B cell (primary cell): ENCODE measurements at places on chromosomes 7 and 10. TPM values are rescaled to one million over a fixed set of nuclear protein-coding genes. Genes with fewer than 3 reads are reported as not detected.

GRCh38 chr7:40551685-40552576 is 417.1 kb downstream of the SUGCT start:
- DNase-seq, result no peak

DNA sequence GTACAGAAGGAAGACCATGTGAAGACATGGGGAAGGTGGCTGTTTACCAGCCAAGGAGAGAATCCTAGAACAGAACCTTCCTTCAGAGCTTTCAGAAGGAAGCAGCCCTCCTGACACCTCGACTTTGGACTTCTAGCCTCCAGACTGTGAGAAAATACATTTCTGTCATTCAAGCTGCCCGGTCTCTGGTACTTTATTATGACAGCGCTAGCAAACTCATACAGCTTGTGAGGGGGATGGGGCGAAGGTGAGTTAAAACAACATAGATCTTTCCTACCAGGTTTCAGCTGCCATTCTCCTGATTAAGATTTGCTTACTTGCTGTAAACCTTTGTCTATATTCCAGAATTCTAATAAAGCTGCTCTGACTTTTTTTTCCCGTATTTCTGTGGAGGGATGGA is 14.9 kb upstream of the ZNF248 start:
- DNase-seq, result no peak

The NUTM2A gene
- 0.63 and 0.96 TPM in 2 replicates for total RNA-seq

DNA sequence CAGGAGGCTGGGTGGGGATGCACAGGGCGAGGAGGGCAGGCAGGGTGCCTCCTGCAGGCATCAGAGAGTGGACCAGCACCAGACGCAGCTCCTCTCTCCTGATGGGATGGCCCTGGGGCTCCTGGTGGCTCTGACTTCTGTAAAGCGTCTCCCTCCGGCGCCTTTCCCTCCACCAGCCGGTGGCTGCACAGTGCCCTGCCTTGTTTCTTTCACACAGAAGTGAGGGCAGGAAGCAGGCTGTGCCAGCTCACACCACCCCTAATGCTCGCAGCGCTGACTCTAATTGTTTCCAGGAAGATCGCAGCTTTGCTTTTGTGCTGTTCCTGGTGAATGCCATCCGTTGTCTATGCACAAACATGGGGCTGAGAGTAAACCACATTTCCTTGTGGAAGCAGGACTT is 152.3 kb upstream of the LANCL2 start:
- DNase-seq, result no peak

GRCh38 chr10:88616250-88616977 is 29.9 kb downstream of the LIPJ start:
- no peak for DNase-seq

The MYPN gene
- total RNA-seq, result not detected in 2 replicates

DNA sequence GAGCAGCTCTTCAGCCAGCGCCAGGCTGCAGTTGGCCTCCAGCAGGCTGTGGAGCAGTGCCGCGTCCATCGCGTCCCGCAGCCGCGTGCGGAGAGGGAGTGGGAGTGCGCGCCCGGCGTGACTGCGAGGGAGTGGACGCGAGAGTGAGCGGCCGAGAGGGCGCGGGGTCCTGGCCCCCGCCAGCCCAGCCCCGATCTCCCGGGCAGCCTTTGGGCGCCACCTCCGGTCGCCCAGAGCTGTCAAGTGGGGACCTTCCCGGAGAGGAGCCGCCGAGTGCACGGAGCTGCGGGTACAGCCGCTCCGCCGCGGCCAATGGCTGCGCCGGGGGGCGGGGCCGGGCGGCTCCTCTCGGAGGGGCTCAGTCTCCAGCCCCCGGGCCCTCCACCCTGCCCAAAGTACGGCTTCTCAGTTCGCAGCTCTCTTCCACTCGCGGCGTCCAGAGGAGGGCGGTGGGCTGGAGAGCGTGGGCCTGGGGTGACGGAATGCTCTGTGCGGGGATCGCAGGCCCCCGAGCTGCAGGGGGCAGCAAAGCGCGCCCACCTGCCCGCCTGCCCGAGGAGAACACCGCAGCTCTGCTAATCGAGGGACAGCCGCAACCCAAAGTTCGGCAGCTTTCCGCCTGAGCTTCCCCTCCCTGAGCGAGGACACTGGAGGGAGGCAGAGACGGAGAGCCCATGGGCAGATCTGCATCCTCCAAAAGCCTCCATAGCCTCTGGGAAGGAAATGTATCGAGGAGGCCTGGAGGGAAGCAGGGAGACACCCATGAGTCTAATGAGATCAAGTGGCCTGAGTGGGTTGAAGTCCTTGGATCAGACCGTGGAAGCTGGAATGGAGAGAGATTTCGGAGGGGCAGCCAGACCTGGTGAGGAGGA is at the start of gene CRHR2:
TSS of gene CRHR2 (minus strand) at position 245 of the 872 bp plus-strand sequence. CDS start at position 69, 176 bp downstream.
- peak; percentile 40 for DNase-seq

The LYZL1 gene
- not detected in 2 replicates for total RNA-seq

- DNase-seq, result peak; percentile 91
Measured at GRCh38 chr7:155205368-155206317, 92.0 kb upstream of the INSIG1 start.

The ITGA8 gene
- not detected in 2 replicates for total RNA-seq
